Uterus (tissue), 4 donors: ENCODE measurements at places on chromosomes 7 and 10. TPM values are rescaled to one million over a fixed set of nuclear protein-coding genes. Genes with fewer than 3 reads are reported as not detected.

DNA sequence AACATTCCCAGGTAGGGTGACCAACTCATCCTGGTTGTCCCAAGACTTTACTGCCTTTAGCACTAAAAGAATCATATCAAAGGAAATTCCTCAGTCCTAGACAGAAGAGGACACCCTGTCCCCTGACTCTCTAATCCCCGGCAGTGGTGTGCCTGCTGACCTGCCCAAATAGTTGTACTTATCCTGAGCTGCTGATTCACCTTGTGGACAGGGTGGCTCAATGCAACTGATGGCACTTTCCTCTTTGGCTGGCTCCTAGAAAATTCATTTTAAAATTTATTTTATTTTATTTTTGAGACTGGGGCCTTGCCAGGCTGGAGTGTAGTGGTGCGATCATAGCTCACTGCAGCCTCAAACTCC, 111.7 kb downstream of the JCAD start:
- no peak for DNase-seq

TFPI2 gene
- total RNA-seq, result not detected

- no peak for DNase-seq
Observed at GRCh38 chr10:122417667-122418066, 36.8 kb upstream of the ARMS2 start.

- DNase-seq, result no peak
Observed at GRCh38 chr7:111527545-111527944, 34.7 kb downstream of the IMMP2L start.

DNA sequence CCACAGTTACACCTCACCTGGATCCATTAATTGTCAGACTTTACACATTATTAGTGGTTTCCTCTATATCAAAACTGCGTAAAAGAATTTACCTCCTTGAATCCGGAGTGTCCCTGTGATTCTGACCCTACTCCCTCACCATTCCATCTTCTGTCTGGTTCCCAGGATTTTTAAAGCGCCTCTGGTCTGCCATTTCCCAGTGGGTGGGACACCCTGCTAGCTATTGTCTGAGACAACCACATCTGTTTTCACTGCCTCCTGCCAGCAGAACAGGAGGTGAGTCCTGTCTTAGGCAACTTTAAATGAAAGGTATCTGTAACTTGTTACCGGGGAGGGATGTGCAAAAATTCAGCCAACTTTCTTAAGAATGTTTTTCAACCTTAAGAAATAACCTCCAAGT, 2.3 kb downstream of the MACROH2A2 start:
- DNase-seq, result no peak

- no peak for DNase-seq
Observed at GRCh38 chr7:22851145-22851544, 28.5 kb upstream of the TOMM7 start.

DNA sequence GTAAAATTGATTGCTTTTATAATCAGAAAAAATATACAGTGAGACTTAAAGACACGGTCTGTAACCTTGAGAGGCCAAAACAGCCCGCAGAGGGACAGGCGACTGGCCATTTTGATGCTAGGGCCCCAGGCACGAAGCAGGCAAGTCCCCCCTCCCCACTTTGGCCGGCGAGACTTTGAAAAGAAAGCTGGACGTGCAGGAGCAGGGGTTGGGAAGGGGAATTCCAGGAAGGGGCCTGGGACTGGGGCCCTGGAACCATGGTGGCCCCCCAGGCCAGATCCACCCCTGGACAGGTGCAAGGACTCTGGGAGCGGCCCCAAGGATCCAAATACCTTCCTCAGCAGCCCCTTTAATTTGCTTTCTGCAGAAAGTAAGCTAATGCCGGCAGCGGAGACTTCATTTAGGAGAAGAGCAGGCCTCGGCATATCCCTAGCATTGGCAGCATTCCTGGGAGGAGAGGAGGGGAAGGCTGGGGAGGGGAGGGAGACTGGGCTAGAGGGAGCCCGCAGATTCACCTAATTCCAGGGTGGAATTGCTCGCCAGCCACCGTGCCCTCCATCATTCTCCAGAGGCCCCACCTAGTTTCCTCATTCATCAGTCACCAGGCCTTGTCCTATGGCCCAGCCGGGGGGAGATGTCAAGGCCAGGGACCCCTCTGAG, 24.9 kb upstream of the TNRC18 start:
- no peak for DNase-seq

DNA sequence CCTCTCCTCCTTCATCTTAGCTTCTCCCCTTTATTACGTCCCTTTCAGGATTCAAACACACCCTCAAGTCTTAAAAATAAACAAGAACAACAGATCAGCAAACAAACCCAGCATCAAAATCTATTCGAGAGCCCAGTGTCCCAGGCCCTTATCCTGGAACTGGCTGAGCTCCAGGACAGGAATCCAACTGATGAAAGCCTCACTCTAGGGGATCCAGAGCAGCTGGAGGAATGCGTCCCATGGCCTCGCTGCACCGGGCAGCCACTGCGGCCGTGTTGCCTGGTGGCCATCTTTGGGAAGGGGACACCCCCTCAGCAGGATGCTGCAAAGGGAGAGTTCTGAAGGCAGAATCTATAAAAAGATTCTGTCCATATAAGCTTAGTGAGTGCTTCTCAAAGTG, 156.5 kb upstream of the BMPER start:
- no peak for DNase-seq

TET1 gene
- total RNA-seq, result 40.3 TPM

DNA sequence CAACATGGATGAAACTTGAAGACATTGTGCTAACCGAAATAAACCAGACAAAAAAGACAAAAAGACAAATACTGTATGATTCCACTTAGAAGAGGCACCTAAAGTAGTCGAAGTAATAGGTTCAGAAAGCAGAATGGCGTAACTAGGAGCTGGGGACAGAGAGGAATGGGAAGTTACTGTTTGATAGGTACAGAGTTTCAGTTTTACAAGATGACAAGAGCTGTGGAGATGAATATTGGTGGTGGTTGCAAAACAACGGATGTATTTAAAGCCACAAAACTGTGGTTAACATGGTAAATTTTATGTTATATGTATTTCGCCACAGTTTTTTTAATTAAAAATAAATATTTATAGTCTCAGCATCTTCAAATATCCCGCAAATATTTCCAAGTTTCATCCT, 64.1 kb upstream of the DIP2C start:
- DNase-seq, result no peak

CYP3A4 gene
- not detected for total RNA-seq

SPDYE6 gene
- not detected for total RNA-seq
